ENCODE measurements at places on chromosomes 1 and 21.
A peak's percentile ranks its signal among the peaks of the same experiment; 100 is the strongest.

DNA sequence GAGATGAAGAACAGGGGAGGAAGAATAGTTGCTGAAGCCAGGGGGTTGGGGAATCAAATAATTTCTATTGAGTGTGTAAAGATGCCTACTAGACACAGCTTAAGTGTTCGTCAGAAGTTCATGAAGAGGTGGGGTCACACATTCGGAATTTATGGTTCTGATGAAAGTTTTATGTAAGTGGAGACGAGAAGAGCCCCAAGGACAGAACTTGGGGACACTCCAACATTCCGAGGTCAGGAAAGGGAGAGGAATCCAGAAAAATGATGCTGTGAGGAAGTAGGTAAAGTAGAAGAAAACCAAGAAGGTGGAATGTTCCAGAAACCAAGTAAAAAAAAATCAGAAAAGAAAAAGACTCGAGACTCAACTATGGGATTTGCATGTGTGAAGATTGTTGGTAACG is 272.5 kb downstream of the SIPA1L2 start:
- DNase-seq: no peak

GRCh38 chr1:10519016-10519417 is 44.3 kb downstream of the PEX14 start:
- no peak for DNase-seq

GRCh38 chr1:106952776-106953175 is 103.7 kb upstream of the PRMT6 start:
- DNase-seq: no peak

DNA sequence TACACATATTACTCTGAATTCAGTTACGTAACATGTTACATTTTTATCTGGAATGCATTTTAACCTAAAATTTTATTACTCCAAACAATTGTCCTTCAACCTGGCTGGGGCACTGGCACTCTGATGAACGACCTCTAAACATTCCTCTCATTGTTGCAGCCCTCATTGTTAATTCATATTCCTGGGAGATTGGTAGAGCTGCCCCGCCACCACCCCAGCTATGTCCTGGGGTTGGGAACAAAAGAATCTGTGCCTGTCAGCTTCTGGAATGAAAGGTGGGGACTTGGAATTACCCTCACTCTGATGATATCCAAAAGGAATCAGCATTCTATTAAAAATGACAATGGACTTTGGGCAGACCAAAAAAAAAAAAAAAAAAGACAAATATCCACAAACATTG is 38.0 kb upstream of the DESI2 start:
- no peak for DNase-seq

- no peak for DNase-seq
These were observed 14.9 kb downstream of the SLC26A9 start for GRCh38 chr1:205928317-205928716.

DNA sequence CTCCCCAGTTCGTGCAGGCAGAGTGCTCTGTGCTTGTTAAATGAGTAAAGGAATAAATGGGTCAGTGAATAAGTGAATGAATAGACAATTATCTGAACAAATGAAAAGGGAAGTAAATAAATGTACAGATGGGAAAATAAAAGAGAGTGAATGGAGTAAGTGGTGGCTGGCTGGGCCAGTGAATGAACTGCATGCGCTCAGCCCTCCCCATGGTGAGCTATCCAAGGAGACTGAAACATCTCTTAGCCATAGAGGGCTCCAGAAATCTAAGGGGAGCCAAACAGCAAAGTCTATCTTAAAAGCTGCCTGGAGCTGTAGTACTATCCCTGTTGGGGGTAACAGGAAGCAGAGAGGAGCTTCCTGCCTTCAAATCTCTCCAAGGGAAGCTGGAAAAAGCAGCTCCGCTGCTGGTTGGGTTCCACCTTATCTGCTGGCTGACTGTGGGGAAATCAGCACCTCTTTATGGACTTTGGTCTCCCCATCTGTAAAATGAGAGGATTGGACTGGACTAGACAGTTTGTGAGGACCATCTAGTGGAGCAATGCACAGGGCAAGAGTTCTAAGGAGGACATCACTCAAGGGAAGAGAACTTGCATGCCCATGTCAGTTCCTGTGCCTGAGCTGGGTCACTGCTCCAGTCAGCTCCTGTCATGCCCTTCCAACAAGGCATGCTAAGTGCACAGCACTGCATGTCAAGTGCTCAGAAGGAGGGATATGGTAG is 77.9 kb downstream of the TRABD2B start:
- no peak for DNase-seq

- no peak for DNase-seq
These were observed 49.2 kb upstream of the ATP5PO start for GRCh38 chr21:33964706-33965325.

GRCh38 chr1:89692601-89693521 is 59.9 kb downstream of the LRRC8C start:
- DNase-seq: no peak

- DNase-seq: no peak
These were observed 8.3 kb upstream of the TNFRSF9 start for GRCh38 chr1:7948960-7949359.

GRCh38 chr21:43726686-43727518 is 8.0 kb downstream of the PDXK start:
- DNase-seq: no peak

GRCh38 chr1:15440357-15440756 is 2.1 kb downstream of the CTRC start:
- DNase-seq: no peak

DNA sequence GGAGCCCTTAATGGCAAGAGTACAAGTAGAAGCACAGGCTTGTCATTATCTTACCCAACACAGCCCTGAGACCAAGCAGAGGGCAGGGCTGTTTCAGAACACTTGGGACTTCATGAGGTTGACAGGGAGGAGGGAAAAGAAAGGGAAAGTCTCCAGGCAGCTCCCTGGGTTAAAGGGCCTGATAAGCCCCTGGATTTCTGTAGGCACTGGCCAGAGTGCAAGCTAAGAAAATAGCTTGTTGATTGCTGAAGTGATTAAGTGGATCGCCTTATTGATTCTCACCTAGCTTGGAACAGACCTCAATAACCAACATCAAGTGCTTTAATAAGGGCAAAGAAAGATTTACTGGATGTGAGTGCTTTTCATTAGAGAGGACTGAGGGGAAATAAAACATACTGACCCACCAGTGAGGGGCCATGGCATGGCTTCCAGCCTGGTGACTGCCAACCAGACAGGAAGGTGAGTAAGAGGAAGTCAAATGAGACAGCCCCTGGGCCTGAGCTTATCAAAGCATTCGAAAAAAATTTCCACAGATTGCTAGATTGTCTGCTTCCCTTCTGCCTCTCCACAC is 121.4 kb upstream of the NFIA start:
- no peak for DNase-seq

DNA sequence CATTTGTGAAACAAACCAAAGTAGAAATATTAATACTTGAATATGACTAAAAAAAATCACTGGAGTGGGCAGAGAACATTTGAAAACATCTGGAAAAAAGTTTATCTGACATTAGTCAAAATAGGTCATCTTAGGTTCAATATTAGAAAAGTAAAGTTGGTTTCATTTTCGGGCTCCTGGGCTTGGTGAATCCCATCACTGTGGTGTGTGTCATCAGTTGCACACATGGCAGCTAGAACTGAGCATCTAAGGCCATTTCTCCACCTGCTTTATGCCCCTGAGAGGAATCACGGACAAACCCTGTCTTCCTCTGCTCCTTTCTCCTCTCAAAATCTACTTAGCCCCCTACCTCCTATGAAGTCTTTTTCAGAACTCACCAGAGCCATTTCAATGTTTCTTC is 5.4 kb downstream of the HSD11B1 start:
- no peak for DNase-seq

GRCh38 chr1:243407284-243408018 is 151.6 kb downstream of the SDCCAG8 start:
- DNase-seq: no peak

DNA sequence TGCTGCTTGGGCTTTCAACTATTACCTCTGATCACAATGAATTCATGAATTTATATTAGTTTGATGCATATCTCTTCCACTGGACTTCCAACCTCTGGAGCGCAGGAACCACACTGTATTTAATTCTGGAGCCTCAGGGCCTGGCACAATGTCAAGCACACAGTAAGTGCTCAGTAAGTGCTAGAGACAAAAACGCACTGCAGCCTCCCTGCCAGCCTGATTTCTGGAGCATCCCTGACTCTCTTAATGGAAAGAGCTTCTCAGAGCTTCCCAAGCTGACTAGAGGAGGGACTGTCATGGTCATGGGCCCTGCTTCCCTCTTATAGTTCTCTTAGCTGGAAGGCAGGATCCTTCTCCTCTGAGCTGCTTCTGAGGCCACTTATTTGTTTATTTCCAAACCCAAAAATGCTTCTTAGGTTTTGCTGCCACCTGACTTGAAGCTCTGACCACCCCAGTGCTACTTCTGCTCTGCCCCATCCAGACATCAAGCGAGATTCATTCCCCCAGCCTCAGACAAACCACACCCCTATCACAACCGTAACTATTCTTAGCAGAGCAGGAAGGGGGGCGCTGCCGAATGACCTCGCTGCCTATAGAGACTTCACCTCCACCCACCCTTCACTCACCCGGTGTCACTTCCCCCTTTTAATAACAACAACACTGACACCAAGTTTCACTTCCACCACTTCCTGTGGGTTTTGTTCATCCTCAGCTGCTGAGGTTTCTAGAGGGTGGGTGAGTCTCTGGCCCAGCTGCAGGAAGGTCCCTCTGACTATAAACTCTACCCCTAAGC is 33.6 kb downstream of the NUAK2 start:
- DNase-seq: peak; percentile 54

DNA sequence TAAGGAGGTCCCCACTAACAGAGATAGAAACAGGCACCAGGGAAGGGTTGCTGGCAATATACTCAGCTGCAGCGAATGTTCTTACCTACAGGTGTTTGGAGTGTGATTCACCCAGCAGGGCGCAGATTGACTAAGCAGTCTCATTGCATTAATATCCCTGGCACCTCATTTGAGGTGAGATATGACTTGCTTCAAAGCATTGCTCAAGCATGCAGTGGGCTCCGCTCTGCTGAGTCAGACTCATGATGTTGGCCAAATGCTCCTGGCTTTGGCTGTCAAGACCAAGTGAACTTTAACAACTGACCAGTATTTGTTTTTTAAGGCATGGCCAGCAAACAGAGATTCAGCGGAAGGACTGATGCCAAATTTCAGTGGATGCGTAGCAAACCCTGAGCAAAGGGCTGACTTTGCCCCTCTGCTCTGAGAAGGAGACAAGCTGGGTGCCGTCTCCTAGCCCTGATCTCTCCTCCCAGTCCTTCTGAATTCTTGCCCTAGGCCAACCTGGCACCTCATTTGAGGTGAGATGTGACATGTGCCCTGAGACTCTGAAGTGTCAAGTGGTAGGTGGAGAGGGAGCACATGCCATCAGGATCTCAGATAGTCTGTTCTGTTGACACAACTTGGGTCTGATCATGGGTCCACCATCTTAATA is 187.1 kb upstream of the COA6 start:
- no peak for DNase-seq

- DNase-seq: no peak
These were observed 10.1 kb upstream of the C1orf159 start for GRCh38 chr1:1125945-1126344.

Data from stimulated activated CD4-positive, alpha-beta T cell treated with anti-CD3 and anti-CD28 coated beads, Interleukin-4, amount 100 ng/mL, for 48 hours (primary cell).